ENCODE measurements at places on chromosomes 2 and 18.

DNA sequence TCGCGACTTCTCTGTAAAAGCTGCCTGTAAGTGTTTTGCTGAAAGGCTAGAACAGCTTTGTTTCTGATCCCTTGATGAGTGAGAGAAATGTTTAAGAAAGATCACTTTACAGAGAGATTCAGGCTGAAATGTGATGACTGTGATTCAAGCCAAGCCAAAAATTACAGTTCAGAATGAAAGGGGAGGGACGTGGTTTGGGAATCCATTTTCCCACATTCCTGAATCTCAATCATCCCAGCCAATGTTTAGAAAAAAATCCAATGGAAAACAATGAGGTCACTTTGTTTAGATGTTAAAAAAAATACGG is 416.7 kb downstream of the ARHGAP15 start:
- DNase-seq, result no peak

DNA sequence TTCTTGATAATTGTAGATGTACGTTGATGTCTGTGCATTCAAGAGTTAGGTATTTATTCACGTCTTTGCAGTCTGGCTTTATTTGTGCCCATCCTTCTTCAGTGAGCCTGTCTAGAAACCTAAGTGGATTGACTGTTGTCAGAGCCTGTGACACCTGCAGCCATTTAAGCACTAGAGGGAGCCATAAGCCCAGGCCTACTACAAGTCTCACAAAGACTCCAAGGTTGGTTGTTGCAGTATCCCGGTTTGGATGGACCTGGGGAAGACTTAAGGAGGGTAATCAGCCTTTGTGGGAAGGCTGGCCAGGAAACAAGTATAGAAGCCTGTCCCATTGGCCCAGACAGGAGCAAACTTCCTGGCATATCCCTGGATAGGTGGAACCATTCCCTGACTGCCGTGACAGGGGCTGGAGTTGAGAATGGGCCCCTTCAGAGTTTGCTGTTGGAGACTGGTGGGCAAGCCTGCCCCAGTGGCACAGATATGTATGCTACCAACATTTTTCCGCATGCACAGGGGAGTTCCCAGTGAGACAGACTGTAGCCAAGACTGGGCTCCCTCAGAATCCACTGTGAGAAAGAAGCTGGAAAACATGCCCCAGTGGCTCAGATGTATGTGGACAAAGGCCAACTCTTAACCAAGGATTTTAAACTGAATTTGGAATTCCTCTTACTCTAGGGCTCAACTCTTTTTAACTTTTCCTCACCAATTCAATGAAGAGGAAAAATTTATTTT is 9.3 kb upstream of the LRRC30 start:
- no peak for DNase-seq

GRCh38 chr2:74693213-74693612 is 39.2 kb downstream of the SEMA4F start:
- no peak for DNase-seq

DNA sequence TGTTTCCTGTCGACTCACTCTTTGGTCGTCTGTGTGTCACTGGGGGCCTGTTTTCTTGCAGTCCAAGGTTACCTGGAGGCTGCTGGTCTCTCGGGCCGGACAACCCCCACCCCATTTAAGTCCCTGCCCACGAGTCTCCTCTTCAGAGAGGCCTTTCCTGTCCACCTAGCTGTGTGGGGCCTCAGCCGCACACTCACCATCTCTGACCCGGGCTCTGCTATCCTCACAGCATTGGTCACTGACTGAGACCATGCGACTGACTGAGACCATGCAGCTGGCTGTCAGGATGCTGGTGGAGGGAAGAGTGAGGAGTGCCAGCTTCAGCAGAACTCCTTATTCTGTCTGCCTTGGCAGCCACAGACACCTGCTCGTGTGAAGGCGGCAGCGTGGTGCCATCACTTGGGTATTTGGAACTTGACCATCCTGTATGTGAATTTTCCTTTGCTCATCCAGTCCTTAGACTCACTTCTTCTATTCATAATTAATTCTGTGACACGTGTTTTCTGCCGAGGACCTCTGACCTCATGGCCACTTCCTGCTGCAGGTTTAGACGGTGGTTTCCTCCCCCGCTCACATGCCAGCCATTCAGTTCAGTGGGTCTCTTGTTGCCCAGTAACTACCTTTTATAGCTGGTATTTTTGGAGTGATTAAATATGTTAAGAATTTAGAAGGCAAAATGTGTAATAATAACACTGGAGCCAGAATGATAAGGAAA is 47.5 kb upstream of the ASB1 start:
- DNase-seq, result peak; percentile 18

GRCh38 chr2:238903141-238903540 is 55.3 kb downstream of the TWIST2 start:
- DNase-seq, result no peak

DNA sequence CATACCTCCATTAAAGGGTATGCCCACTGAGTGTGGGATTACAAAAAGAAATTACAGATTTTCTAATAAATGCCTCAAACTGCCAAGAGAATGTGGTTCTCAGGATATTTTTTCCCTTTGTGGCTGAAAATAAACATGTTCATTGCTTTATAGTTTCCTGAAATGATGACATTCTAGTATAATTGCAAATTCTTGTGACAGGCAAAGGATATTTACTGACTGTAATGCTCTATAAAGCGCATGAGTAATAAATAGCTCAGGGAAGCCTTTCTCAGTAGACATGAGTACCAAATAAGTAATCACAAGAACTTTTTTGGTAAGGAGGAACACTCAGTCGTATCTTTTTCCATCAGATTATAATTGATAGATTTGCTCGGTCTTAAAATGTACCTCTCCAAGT is 72.3 kb downstream of the FTCDNL1 start:
- DNase-seq, result no peak

DNA sequence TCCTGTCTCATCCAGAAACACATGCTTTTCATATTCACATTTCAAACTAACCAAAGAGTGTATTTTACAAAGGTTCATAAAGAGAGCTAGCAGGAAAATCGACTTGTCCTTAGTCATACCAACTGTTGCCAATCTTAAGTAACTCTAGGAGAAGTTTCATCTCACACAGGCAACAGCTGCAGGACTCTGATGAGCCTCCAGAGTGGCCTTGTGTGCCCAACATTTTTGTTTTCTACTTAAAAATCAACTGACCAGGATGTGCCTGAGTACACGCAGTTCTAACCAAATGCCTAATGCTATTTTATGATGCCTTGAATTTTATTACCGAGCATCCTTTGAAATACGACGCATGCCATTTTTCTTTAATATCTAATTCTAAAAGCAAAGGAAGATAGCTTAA is 595.9 kb upstream of the LRRTM4 start:
- DNase-seq, result no peak

DNA sequence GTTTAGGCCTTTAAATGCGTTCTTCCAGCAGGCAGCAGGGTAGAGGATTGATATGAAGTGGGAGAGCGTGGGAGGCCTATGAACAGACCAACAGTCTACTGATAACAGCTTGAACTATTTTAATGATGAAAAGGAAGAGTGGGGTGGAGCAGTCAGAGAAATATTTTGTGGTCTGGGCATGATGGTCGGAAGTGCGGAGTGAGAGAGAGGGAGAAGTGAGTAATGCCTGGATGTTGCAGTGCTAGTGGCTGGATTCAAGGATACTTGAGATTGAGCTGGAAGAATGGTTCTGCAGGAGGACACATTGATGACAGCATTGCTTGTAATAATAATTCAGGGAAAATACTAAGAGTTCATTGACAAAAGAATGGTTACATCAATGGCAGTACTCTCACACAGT is 151.0 kb upstream of the DAPL1 start:
- no peak for DNase-seq

GRCh38 chr18:35137632-35138031 is 96.4 kb downstream of the MAPRE2 start:
- no peak for DNase-seq

DNA sequence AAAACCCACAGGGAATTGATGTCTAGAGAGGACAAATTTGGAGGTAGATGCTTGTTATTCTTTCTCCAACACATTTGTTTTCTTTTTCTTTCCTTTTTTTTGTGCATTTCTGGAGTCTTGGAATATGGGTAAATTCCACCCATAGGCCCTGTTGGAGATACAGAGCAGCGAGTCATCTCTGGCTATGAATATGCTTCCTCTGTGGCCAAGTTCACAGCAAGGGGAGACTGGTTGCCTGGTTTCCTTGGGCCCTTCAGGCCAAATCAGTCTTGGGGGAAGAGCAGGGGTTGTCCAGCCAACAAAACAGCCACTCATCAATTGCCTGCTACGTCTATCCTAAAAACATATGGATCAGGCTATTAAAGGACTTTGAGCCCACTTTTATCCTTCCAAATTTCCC is 27.5 kb downstream of the SP100 start:
- no peak for DNase-seq

DNA sequence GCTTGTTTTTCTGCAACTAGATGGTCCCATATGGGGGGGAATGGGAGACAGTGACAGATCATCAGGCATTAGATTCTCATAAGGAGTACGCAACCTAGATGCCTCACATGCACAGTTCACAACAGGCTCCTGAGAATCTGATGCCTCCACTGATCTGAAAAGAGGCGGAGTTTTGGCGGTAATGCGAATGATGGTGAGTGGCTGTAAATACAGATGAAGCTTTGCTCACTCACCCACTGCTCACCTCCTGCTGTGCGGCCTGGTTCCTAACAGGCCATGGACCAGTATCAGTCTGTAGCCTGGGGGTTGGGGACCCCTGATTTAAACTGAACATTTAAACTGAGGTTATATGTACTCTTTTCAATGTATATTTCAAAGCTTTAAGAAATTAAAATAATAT is 40.7 kb downstream of the SOS1 start:
- no peak for DNase-seq

GRCh38 chr2:144937910-144938709 is 418.2 kb upstream of the ZEB2 start:
- no peak for DNase-seq

DNA sequence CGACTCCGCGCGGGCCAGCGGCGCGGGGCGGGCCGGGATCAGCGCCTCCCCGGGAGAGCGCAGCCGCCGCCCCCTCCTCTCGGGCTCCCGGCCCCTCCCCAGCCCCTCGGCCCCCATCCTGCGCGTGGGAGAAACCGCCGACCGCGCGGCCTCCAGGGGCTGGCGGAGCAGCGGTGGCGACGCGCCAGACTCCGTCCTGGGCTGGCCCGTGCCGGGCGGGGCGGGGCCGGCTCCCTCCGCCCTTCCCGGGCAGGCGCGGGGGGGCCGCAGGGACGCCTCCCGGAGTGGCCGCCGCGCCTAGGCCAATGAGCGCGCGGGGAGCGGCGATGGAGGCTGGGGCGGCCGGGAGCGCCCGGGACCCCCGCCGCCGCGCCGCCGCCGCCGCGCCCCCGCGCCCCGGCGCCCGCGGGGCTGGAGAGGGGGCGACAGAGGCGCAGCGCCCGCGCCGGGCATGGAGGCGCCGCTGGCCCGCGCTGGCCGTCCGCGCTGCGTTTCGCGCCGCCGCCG is 49.1 kb downstream of the KCNIP3 start:
- DNase-seq, result no peak

DNA sequence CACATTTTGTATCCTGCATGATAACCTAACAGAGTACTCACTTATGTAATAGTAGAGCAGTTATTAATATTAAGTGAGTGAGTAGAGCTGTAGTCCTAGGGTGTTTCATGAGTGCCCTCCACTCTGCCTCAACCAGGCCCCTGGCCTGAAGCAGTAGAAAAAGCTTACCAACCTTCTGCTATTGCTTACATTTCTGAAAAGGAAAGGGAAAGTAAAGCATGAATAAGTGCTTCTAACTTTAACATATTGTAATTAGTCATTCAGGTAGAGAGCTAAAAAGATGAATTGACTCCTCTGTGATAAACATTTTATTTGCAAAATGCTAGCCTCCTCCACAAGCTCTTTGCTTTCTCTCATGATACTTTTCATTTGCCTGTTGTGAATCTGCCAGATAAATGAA is 94.7 kb upstream of the RPE start:
- no peak for DNase-seq

- no peak for DNase-seq
Measured at GRCh38 chr18:57081899-57082298, 65.0 kb upstream of the BOD1L2 start.

GRCh38 chr2:150530168-150530567 is 42.7 kb upstream of the RND3 start:
- no peak for DNase-seq

DNA sequence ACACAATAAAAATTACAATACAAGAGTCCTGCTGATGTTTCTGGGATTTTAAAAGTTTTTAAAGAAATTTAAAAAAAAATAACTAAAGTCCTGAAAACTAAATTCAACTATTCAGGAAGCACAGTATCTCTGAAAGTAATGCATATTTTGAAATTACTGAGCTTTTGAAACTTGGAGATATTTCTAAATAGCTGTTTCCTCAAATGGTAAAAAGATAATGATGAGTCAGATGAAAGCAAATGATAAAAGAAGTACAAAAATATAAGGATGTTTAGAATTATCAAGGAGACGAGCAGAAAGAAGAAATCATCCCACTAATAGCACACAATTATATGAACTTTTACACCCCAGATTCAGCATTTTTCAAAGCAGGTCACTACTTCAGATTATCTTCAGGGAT is 90.2 kb upstream of the SLC25A52 start:
- no peak for DNase-seq

DNA sequence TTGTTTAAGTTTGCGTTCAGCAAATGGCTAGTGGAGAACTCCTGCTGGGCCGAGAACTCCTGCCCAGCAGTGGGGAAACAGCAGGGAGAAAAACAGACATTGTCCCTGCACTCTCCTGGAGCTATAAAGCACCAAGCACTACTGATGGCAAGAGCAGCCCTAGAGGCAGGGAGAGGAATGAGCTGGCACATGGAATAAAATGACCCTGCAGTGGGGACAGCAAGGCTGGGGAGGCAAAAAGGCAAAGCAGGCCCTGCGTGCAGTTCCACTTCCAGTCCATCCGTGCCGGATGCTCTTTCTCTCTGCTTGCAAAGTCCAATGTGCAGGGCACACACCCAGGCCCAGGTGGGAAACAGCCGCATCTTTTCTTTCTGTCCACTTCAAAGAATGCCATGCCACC is 415.5 kb downstream of the LRATD1 start:
- no peak for DNase-seq

GRCh38 chr2:6824962-6825361 is 40.7 kb downstream of the CMPK2 start:
- no peak for DNase-seq

GRCh38 chr18:13362607-13363006 is 144.0 kb downstream of the LDLRAD4 start:
- DNase-seq, result no peak

- DNase-seq, result no peak
Measured at GRCh38 chr18:67600181-67601180, 84.0 kb upstream of the DSEL start.
